Thymus (tissue), 14 donors: ENCODE measurements at places on chromosomes 11 and 22. TPM values are rescaled to one million over a fixed set of nuclear protein-coding genes. Genes with fewer than 3 reads are reported as not detected.
A peak's percentile ranks its signal among the peaks of the same experiment; 100 is the strongest.

PDE3B gene
- total RNA-seq: 9.8 TPM

- DNase-seq: no peak
These were observed 2.5 kb downstream of the ELP4 start for GRCh38 chr11:31512117-31512516.

PATE2 gene
- 0.09 TPM for total RNA-seq

DAGLA gene
- 0.14 TPM for total RNA-seq

DNA sequence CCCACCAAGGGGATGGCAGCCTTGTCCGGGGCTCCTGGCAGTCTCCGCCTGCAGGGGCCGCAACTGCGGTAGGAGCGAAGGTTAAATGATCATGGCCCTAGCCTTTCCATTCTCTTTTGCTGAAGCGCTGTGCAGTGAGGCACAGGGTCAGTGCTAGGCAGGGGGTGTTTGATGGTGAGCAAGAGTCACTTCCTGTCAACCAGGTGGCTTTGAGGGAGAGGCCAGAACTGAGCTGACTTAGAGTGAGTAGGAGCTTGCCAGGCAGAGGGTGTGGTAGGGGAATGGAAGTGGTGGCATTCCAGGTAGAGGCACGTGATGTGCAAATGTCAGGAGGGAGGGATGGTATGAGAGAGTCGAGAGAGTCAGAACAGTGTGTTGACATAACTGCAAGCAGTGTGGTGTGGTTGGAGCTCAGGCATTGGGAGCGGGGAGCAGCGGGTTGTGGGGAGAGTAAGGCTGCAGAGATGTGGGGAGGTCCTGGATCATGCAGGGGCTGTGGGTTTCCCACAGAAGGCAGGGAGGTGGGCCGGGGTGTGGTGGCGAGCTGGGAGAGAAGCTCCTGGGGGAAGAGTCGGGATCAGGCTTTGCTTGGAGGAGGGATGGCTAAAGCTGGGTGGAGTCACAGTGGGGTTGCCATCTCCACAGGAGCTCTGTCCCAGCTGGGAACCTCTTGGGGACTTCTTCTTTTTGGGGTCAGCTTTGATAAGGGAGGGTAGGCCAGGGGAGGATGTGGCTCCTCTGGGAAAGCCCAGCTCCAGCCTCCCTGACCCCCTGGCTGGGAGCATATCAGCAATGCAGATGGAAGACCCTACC, 33.3 kb downstream of the AMPD3 start:
- DNase-seq: no peak

APOBEC3H gene
- total RNA-seq: 1.6 TPM

DNA sequence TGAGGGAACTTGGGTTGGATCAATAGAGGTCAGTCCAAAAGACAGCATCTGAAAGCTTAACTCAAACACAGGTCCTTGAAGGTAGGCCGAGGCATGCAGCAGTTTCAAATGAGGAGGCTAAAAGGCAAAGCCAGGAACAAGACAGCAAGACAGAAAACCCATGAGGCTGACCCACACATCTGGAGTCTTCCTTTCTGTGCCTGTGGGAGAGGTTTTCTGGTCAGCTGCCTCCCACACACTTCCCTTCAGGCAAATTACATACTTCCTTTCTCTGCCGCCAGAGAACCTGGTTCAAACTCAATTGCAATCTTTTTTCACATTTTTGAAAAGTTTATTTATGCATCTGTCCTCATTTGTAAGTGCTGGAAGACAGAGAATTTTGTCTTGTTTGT, 29.8 kb upstream of the CRTAM start:
- no peak for DNase-seq

BBOX1 gene
- total RNA-seq: 0.42 TPM

DNA sequence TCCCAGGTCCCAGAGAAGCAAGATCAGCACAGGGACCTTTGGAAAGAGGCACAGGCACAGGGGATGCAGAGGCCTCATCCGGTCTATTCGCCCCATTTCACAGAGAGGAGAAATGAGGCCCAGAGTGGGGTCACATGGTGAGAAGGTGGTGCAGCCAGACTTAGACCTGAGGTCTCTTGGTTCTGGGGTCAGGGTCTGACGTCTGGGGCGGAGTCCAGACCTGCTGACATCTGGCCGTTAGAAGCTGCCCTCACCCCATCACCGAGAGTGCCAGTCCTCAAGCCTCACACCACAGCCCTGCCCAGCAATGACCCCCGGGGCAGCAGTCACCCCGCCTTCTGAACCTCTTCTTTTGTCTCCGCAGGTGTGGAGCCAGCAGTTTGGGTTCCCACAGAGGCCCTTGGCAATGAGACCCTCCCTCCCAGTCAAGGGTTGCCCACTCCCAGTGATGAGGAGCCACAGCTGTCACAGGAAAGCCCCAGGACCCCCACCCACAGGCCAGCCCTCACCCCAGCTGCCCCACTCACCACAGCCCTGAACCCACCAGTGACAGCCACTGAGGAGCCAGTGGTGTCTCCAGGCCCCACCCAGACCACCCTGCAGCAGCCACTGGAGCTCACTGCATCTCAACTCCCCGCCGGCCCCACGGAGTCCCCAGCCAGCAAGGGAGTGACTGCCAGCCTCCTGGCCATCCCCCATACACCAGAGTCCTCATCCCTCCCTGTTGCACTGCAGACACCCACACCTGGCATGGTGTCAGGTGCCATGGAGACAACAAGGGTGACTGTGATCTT, 62.4 kb downstream of the OTOG start:
- no peak for DNase-seq

DNA sequence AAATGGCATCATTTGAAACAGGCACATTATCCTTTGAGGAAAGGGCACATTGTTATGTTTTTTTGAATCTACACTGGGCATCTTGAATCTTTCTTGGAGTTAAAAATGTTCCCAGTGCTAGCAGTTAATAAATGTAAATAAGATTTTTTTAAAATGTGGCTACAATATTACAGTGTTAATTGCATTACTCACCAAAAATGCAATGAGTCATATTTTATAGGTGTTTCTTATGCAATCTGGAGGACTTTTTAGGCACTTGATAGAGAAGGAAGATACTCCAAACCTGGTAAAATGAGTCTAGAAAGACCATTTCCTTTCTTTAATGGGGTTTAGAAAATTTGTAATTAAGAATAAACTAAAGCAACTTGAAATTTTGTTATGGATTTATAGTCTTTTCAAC, 238.0 kb downstream of the METTL15 start:
- no peak for DNase-seq

DNA sequence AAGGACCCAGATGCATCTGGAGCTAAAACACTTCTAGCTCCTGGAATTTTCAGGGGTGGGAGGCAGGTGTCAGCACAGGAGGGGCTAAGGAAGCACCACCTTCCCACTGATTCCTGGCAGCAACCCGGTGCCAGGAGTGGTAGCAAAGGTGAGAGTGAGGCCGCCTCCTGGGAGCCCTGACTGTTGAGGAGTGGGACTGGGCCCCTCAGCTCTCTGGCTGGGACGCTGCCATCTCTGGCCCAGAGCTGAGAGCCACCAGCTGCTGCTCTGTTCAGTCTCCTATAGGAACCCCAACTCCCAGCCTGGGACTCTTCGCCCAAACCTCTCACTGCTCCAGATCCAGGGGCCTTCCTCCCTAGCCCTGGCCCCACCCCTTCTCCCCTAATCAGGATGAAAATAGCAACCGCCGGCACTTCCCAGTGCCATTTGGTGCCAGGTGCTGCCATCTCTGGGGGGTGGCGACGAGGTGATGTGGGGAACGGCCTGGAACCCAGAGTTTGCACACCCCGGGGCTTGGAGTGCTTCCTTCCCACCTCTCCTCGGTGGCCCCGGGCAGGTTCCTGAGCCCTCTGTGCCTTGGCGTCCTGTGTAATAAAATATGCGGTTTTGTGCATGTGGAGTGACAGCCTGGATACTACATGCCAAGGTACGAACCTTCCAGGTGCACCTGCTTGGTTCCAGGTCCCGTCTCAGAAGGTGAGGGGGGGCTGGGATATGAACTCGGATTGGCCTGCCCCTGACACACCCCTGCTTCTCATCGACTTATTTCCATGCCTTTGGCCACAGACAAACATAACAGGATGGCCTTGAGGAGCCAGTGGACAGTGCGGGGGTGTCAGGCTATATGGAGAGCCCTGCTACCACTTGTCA, 35.7 kb upstream of the CELSR1 start:
- no peak for DNase-seq

- no peak for DNase-seq
These were observed 6.3 kb downstream of the MS4A12 start for GRCh38 chr11:60498853-60499252.

DNA sequence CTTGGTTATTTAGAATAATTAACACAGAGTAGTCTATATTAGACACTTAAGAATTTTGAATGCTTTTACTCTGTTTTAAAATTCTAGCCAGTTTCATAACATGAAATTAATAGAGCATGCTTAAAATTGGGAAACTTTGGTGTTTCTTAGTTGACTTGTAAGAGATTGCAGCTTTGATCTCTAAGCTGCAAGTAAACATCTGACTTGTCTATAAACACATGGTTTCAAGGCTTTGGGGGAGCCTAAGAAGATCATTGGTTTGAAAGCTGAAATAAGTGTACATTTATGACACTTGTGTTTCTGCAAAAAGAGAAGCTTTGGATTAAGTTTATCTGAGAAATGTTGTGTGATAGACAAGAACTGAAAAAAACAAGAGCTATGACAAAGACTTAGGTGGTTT, 37.8 kb downstream of the YAP1 start:
- no peak for DNase-seq

- DNase-seq: no peak
These were observed 1241.6 kb downstream of the TBC1D22A start for GRCh38 chr22:48004038-48004437.

FJX1 gene
- 3.8 TPM for total RNA-seq

- no peak for DNase-seq
These were observed 787.0 kb downstream of the OPCML start for GRCh38 chr11:132745306-132745705.

DNA sequence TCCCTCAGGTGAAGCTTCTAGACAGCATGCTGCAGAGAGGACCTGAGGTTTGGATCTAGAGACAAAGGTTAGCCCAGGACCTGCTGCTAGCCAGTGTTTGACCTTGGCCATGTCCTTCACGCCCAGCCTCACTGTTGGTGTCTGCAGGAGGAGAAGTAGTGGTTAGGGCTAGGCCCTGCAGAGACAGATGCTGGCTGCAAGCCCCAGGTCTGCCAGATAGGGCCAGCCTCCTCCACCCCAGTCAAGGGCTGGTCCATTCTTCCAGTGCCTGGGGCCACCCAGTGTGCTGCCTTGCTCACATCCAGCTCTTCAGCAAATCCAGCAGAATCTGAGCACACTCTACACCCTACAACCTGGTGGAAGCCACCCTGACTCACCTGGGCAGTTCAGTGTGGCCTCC, 21.5 kb upstream of the MIEF1 start:
- no peak for DNase-seq

DNA sequence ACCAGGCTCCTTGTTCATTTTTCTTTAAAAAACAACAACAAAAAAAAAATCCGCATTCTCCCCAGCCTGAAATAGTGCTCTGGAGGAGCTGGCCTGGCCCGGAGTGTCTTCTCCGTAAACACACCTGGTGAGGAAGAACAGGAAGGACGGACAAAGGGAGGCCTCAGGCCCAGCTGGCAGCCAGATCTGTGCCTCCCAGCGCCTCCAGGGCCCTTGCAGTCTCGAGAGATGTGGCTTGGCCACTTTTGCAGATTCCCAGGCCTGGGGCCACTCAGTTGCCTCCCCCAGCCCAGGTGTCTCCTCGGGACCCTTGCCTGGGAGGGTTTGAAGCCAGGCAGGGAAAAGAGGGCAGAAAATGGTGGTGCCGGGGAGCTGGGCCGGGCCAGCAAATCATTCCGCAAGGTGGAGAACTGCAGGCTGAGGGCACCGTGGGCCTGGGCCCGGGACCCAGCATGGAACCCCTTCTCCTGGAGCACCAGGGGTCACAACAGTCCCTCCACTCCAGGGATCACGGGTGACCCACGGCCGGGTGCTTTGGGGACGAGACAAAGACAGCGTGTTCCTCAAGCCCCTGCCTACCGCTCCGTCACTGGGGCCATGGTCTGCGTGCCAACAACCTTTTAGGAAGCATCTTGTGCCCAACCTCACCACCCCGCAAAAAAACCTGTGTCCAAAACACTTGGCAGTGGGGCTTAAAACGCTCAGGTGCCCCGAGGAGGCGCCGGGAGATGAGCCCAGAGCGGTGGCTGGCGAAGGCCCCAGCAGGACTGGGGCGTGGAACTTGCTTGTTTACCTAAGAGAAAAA, 67.1 kb upstream of the WNT7B start:
- no peak for DNase-seq

DNA sequence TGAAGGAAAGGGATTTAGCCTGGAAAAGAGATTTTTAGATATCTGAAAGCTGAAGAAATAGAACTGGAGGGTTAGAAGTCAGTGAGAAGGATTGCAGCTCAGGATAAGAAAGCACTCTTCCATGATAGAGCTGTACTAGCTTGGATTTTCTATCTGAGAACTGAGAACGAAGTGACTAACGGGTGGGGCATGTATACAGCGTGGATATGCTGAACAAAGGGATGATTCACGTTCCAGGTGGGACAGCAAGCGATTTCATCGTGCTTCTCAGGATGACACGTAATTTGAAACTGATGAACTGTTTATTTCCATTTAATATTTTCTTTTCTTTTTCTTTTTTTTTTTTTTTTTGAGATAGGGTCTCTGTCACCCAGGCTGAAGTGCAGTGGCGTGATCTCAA, 53.0 kb downstream of the GRAMD1B start:
- DNase-seq: no peak

PAMR1 gene
- total RNA-seq: 5.6 TPM

- DNase-seq: no peak
These were observed 1.2 kb downstream of the C11orf68 start for GRCh38 chr11:65917434-65918210.

GRCh38 chr11:119886667-119887230, 157.7 kb upstream of the NECTIN1 start:
- DNase-seq: no peak

MYEOV gene
- 0.38 TPM for total RNA-seq

DNA sequence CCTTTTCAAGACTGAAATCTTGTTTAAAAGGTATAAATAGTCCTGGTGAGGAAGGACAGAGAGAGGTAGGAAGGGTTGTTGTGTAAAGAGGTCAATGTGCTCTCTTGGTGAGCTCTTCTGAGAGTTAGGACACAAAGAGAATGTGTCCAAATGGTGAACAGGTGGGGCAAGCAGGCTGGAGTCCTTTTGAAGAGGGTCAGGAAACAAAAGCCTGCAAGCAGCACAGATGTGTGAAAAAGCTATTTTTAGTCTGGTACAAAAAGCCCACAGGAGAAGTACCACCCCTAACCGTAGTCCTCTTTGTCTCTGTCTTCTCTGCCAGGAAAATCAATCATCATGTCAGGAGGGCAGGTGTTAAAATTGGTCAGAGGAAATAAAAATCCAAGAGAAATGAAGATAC, 54.4 kb upstream of the SYN3 start:
- DNase-seq: peak; percentile 34

DNA sequence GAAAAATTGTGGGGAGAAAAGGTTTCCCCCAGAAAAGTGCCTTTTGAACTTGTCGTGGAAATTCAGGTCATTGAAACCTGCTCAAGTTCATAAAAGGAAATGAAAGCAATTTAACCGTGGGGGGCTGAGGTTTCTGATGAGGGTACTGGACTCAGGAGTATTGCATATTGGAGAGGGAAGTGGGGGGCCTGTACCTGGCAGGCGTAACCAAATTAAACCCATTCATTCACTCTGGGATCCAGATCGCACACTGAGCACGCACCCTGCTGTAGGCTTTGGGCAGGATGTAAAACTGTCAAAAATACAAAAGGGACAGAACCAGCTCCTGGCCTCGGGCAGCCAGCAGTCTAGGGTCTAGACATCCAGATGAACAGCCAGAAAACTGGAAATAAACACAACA, 1517.4 kb downstream of the BRD1 start:
- DNase-seq: no peak
